Stimulated activated CD8-positive, alpha-beta memory T cell treated with anti-CD3 and anti-CD28 coated beads, Interleukin-12 subunit alpha, Interleukin-12 subunit beta, amount 100 ng/mL, for 1 hour (primary cell): ENCODE measurements at places on chromosomes 3 and 15.

DNA sequence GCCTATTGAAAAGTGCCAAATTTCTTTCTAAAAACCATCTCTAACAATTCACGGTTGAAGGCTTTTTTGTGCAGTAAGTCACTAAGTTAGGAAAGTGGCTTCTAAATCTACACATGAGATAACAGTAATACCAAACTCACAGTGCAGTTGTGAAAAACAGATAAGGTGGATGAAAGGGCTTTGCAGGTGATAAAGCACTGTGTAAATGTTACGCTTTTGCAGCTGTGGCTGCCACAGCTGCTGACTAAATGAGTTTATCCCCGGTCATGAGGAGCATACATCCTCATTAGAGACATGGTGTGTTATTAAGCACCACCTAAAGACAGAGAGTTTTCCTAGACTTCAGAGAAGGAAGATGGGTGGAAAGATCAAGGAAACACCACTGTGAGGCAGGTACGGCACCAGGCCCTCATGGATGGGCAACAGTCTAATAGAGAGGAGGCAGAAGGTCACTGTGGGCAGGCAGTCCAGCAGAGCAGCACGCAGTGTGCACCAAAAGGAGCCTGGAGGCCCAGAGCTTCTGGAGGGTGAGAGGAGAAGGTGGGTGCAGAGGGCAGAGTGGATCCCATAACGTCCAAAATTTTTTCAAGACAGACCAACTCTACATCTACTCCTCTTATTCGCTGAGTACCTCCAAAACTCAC lies 68.5 kb downstream of the FMN1 start:
- no peak for DNase-seq

- no peak for DNase-seq
These were observed 363.5 kb downstream of the FOXP1 start for GRCh38 chr3:71219744-71220638.

- no peak for DNase-seq
These were observed 7.8 kb upstream of the DAG1 start for GRCh38 chr3:49462222-49462621.

- DNase-seq = no peak
These were observed 25.8 kb downstream of the GRIP2 start for GRCh38 chr3:14514323-14514720.

DNA sequence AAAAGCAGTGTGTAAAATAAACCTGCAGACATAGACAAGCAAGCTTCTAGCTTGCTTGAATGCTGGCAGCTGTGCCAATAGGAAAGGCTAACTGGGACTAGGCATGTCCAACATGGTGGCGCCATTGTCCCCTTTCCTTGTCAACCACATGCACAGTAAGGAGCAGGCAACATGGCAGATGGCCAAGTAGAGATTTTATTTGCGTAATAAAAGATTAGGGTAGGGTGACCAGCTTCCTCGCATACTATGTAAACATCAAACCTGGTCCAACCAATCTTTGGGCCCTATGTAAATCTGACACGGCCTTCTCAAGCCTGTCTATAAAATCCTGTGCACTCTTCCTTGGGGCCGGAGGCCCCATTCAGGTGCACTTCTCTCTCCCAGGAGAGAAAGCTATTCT lies 575.4 kb upstream of the GOLIM4 start:
- DNase-seq = no peak

DNA sequence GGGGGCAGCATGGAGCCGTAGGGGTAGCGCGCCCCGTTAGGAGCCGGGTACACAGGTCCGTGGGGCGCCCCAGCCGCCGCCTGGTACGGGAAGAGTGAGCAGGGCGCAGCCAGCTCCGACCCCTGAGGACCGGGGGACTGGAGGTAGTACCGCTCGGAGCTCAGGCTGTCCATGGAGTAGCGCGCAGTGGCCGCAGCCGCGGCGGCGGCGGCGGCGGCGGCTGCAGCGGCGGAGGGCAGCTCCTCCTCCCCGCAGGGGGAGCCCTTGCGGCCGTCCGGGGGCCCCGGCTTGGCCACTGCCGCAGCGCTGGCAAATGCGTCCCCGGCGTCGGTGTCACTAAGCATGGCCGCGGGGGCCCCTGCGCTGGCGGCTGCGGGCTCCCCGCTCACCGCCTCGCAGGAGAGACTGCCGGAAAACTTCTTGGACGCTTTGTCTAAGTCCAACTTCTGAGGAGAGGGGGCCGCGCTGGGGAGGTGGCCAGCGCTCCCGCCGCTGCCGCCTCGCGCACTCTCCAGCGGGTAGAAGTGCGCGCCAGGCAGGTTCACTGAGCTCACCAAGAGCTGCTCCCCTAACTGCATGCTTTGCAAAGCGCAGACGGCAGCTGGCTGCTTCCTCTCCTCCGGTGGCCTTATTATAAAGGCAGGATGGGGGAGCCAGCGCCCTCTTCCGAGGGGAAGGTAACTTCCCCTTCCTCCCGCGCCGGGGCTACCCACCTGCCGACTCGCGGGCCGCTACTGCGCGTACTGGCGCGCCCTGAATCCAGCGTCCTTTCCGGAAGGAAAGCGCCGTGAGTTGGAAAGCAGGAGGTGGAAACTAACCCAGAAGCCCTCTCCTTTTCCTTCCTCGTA lies at the start of gene EOMES:
Gene EOMES (minus strand): TSS at position 607 of the 848 bp plus-strand sequence. CDS start 29 bp downstream, at position 578.
- peak; percentile 55 for DNase-seq

DNA sequence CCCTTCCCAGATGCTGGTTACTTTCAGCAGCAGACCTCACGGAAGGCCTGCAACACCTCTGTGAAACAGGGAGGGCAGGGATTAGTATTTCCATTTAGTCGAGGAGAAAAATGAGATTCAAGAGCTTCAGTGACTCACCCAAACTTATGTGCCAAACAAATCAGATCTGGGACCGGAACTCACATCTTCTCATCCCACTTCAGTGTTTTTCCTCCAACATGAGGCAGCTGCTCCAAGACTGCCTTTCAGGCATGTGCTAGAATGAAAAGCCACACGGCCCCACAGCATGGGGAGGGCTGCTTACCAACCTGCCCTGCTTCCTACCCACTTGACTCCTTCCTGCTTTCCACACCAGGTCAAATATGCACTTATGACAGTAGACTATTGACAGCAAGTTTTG lies 129.4 kb upstream of the SLC24A5 start:
- DNase-seq = no peak

- no peak for DNase-seq
These were observed 239.1 kb downstream of the MCTP2 start for GRCh38 chr15:94470492-94470891.

GRCh38 chr3:15726043-15726442 lies 71.7 kb downstream of the ANKRD28 start:
- no peak for DNase-seq
